A673 (cell line): ENCODE measurements at places on chromosomes 2 and 18. TPM values are rescaled to one million over a fixed set of nuclear protein-coding genes. Genes with fewer than 3 reads are reported as not detected.

The CYP20A1 gene
- 13.2 and 17.1 TPM in 2 replicates for total RNA-seq

The SPAST gene
- 40.2 and 40.6 TPM in 2 replicates for total RNA-seq

The CPO gene
- not detected in 2 replicates for total RNA-seq

The SERPINB3 gene
- not detected in 2 replicates for total RNA-seq

The MATN3 gene
- total RNA-seq: 2.7 and 2.8 TPM in 2 replicates

The SOX11 gene
- 73.9 and 75.1 TPM in 2 replicates for total RNA-seq

The UGT1A5 gene
- total RNA-seq: not detected in 2 replicates

The BBS5 gene
- total RNA-seq: 11.5 TPM in 2 replicates

The ASB18 gene
- not detected in 2 replicates for total RNA-seq

The PLGLB2 gene
- total RNA-seq: 1.2 and 1.8 TPM in 2 replicates

The NPAS2 gene
- 9.4 and 10.8 TPM in 2 replicates for total RNA-seq

The CCDC74B gene
- 3.8 and 6.3 TPM in 2 replicates for total RNA-seq

The KIF5C gene
- total RNA-seq: 0.58 and 0.74 TPM in 2 replicates

The PTPN2 gene
- total RNA-seq: 35.8 and 44.7 TPM in 2 replicates

The MRPS5 gene
- 99.7 and 103 TPM in 2 replicates for total RNA-seq

The NEUROD1 gene
- not detected in 2 replicates for total RNA-seq

The FECH gene
- 65.4 and 73.7 TPM in 2 replicates for total RNA-seq

The CFC1B gene
- total RNA-seq: not detected in 2 replicates
